Ureter (tissue), 1 donor: ENCODE measurements at places on chromosomes 7 and 10. TPM values are rescaled to one million over a fixed set of nuclear protein-coding genes. Genes with fewer than 3 reads are reported as not detected.
A peak's percentile ranks its signal among the peaks of the same experiment; 100 is the strongest.

PLEKHS1 gene
- 25.7 TPM for total RNA-seq

MSS51 gene
- 3.0 TPM for total RNA-seq

OR2A7 gene
- total RNA-seq: 10.8 TPM

PRPS1L1 gene
- not detected for total RNA-seq

OPALIN gene
- total RNA-seq: not detected

NEURL1 gene
- total RNA-seq: 1.2 TPM

EGFR gene
- total RNA-seq: 144 TPM

NRCAM gene
- total RNA-seq: 3.6 TPM

RELN gene
- 1.5 TPM for total RNA-seq

SCIN gene
- 20.2 TPM for total RNA-seq

DNA sequence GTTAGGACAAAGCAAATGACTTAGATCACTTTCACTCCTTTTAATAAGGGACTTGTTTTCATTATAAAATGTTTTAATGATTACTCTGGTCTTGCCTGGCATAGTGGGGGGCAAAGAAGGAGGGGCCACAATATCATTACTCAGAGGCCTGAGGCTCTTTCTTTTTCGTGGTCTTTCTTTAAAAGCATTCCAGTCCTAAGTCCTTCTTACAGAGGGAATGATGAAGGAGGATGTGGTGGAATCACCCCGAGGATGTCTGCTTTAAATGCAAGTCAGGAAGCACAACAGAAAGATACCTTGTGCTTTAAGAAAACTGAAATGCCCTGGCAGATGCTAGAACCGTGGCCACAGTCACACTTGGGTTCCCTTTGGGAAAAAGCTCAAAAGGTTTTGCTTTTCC lies 379.1 kb downstream of the INHBA start:
- no peak for DNase-seq

DNA sequence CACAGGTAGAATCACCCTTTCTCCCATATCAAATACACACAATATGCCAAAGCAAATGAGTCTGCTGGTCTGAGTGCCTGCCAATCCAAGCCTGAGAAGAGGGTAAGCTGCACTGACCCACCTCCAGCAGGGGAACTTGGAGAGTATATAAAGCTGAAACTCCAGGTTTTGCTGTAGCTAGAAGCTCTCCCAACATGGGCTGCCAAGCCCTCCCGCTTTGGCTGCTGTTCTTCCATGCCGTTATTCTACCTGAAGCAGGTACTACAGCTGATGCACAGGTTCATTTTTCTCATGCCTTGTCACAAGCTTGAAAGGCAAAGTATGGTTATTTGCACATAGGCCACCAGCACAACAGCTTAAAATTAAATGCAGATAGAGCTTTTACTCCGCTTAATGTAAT lies 21.5 kb upstream of the C10orf120 start:
- no peak for DNase-seq

DNA sequence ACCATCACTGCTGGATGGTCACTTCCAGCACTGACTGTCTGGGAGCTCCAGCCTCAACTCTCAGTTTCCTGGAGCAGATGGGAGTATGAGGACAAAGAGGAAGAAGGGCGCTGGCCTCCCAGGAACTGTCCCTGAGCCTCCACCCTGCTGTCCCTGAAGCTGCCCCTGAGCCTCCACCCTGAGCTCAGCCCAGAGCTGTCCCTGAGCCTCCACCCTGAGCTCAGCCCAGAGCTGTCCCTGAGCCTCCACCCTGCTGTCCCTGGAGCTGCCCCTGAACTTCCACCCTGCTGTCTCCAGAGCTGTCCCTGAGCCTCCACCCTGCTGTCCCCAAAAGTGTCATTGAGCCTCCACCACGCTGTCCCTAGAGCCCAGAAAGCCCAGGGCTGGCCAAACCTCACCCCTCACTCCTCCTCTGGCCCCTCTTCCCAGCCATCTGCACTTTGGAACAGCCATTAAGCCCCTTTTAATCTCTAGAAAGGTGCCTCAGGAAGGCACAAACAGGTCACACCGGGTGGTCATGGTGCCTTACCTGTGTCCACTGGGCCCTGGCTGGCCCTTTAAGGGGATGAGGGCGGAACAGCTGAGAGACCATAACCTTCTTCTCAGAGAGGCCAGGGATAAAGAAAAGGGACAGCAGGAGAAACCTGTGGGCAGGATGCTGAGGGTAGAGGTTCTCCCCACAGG lies 30.6 kb upstream of the TUBB8 start:
- DNase-seq: no peak

GRCh38 chr7:77245015-77245755 lies 45.6 kb upstream of the FGL2 start:
- DNase-seq: no peak

- DNase-seq: no peak
These were observed 55.3 kb downstream of the COBL start for GRCh38 chr7:51261117-51261835.

- DNase-seq: no peak
These were observed 86.2 kb downstream of the EBF3 start for GRCh38 chr10:129877773-129878371.

DNA sequence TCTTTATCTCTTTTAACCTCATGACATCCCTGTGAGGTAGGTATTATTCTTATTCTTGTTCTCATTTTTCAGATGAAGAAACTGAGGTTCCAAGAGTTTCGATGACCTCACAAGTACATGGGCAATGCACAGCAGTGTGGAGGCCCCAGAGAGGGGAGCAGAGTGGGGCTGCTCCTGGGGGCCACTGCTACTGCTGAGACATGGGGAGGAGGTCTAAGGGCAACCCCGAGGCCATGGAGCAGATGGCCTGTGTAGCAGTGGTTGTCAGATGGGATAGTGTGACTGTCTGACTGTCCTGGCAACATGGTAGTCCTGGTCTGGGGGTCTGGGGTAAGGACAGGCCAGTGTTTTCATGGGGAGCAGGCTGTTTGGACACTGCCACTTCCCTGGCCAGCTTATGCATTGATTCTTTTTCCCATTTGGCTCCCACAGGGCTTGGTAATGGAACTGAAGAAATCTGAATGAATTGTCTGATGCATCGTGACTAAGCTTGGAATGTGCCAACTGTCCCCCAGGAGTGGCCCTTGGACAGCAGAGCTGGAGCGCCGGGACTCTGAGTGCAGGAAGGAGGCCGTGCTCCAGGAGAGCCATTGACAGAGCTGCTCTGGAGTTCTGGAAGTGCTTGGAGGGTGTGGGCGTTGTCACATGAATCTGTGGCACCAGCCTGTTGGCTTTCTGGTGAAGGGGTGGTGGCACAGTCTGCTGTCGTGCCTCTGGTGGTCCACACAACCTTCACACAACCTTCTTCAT lies 40.9 kb downstream of the ADRA2A start:
- DNase-seq: peak; percentile 32

GRCh38 chr10:94042001-94042833 lies 48.5 kb downstream of the PLCE1 start:
- no peak for DNase-seq

DNA sequence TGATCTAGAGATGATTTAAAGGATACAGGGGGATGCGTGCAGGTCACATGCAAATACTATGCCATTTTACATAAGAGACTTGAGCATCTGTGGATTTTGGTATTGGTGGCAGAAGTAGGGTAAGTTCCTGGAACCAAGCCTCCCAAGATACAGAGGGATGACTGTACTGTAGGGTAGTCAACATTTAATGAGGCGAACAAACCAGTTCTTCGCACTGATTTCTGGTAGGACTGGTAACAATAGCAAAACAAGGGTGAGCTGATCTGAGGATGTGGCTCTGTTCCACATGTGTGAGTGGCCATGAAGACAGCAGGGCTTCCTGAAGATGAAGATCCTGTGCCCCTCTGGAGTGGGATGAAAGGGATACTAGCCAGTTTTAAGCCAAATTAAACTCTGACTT lies 36.3 kb downstream of the MKX start:
- DNase-seq: no peak

DNA sequence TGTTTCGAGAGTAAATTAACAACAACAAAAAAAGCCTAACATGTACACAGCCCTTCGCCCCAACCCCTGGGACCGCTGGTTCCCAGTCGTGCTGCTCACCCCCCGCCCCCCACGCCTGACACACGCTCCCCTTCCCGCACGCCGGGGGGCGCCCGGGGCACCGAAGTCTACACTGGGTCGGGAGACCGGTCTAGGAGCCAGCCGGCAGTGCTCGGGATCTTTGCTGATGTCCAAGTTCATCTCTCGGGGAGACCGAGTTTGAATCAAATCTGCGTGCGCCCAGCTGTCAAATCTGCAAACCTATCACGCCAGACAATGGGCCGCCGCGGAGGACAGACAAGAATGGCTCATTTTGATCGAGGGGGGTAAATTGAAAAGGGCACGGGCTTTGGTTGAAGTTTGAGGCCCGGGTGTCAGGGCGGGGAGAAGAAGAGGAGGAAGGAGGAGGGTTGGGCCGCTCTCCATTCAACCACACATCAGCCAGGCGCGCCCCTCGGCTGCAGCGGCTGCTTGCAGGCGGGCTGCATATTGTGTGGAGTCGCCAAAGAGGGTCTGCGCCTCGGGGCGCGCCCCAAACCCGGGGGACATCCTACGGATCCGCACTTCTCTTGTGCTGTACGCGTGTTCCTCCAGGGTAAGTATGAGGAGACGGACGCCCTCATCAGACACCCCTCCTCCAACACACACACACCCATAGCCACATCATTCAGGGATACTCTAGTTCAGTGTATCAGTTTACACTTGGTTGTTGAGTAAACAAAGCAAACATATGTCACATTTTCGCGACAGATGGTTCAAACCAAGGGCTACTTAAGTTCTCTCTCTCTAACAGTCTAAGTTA lies 1.3 kb upstream of the GFRA1 start:
- no peak for DNase-seq
